ENCODE measurements at places on chromosomes 4 and X.

GRCh38 chr4:118850488-118851173, 14.7 kb upstream of the SEC24D start:
- peak; percentile 5 for DNase-seq

DNA sequence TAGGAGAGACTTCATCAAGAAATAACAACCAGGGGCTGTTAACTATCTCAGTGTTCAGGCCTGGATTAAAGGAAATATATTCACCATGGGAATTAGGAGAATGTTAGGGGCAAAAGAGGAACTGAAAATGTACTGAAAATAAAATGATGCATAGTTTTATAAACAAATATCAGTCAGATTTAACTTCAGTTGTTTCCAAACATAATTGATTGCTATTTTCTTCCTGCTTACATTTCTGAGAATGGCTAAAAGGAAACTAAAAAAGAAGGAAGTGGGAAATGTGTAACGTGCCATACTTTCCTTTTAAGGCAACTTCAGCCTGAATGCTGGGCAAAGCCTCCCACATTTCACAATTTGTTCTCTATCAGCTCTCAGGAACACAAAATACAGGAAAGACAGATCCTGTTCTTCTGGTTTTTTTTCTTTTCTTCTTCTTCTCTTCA, 178.1 kb downstream of the MAML3 start:
- DNase-seq, result no peak

DNA sequence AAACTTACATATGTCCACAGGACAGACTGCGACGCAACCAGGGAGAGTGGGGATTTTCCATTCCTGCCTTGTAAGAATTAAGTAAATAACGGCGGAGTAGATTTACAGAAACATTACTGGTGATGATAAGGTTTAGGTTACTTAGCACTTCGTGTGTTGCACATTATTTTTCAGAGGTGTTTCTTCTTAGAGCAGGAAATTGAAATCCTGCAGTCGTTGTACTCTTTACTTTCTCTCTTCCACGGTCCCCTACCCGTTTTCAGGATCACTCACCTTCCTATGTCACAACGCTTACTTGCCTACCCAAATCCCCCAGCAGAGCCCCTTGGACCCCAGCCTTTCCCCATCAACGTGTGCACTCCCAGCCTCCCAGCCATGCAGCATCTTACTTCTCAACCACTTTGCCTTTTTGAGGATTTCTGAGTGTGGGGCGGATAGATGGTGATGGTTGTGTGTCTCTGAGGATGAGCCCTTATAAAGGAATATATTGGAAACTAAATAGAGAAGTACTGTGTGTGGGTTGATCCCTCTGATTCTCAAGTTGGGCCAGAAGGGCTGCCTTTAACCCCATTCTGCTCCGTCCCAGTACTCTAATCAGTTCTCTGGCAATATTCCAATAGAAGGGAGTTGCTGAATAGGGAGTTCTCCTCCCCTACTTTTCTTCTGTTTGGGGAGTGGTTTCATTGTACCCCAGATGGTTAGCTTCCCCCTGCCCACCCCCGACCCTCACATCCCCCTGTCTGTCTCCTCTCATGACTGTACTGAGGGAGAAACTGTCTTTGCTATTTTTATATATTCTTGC, 1.6 kb downstream of the MID2 start:
- DNase-seq, result no peak

DNA sequence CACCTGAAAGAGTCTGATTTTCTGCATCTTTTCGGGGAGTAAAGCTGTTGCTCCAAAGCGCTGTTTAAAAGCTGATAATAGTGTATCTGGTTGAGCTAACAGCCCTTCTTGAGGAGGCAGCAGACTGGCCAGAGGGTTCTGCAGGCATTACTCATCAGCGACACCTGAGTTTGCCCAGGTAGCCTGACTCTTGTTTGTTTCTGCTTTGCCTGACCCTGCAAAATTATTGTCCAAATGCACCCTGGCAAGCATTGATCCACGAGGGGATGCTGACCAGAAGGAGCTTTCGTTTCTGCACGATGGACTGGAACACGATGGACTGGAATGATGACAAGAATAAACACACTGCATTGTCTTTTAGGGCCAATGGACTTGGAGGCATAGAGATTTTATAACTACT, 6.2 kb downstream of the CD99 start:
- DNase-seq, result no peak

DNA sequence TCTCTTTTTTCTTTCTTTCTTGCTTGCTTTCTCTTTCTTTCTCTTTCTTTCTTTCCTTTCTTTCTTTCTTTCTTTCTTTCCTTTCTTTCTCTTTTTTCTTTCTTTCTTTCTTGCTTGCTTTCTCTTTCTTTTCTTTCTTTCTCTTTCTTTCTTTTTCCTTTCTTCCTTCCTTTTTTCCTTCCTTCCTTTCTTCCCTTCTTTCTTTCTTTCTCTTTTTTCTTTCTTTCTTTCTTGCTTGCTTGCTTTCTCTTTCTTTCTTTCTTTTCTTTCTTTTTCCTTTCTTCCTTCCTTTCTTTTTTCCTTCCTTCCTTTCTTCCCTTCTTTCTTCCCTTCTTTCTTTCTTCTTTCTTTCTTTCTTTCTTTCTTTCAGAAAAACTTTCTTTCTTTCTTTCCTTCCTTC, 108.1 kb upstream of the SHOX start:
- DNase-seq, result no peak

DNA sequence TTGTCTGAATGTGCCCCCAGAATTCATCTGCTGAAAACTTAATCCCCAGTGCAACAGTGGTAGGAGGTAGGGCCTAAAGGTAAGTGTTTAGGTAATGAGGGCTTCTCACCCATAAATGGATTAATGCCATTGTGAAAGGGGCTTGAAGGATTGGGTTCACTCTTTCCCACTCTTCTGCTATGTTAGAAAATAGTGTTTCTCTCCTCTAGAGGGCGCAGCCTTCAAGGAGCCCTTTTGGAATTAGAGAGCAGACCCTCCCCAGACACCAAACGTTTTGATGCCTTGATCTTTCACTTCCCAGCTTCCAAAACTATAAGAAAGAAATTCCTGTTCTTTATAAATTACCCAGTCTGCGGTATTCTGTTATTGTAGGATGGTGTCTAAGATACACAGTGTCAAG, 706.4 kb downstream of the SMARCA1 start:
- DNase-seq, result no peak

DNA sequence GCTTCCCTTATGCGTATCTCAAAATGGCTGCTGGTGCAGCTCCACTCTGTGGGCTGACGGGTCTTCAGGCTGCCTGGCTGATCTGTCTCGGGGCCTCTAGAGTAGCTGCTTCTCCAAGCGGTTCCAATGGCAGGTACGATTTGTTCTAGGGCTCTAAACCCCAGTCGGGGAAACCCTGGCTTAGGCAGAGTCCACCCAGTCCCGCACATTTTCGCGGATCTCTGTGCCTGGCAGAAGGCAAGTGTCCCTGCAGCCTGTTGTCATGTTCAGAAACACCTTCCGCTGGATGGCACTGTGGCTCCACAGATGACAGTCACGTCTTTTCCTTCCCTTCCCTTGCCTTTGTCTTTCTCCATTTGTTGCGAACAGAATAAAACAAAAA, 54.4 kb downstream of the NBDY start:
- DNase-seq, result peak; percentile 71

GRCh38 chr4:36133658-36134057, 110.7 kb downstream of the ARAP2 start:
- no peak for DNase-seq

Measured in T-helper 9 cell (primary cell).